ENCODE measurements at places on chromosomes 13 and 19.

GRCh38 chr19:19490214-19490968 is 25.0 kb downstream of the TSSK6 start:
- peak; percentile 83 for DNase-seq

DNA sequence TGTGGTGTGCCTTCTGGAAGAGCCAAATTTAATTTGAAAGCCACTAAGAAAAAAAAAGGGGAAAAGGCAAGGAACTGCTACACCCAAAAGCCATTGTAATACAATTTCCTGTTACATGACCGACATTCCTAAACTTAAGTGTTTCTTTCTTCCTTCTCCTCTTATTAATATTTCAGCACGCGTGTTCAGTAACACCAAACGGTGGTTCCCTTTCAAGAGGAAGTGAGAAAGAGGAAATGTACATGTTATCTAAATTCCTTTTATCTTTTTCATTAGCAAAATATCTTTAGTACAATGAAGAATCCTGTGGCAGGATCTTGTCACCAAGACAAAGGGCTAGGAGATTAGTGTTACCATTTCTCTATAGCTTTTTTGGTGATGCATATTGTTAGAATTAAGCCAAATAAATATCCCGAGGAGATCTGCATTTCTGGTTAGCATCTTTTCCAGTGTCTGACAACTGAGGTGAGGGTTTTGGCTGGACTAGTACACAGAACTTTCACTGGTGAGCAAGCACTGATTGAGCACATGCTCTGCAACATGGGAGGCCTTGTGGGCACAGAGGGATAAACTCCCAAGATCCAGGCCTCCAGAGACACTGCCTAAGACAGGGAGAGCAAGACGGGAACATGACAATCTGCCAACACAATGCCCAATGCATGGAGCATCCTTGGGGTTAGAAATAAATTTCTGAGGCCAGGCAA is 22.1 kb downstream of the LATS2 start:
- DNase-seq: no peak

DNA sequence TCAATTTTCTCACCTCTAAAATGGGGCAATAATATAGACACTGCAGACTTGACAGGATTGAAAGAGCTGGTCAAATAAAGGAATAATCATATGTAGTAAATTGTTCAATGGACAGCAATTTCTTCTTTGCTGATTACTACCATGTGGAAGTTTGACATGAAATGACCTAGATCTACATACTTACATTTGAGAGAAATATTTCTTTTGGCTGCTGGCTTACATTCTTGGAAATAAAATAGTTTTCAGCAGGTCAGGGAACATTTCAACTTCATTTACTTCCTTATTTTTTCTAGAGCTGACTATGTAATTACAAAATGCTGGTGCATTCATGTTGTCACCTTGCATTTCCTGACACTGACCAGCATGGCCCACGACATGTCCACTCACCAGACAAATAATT is 294.6 kb upstream of the MIR17HG start:
- no peak for DNase-seq

GRCh38 chr13:25732111-25732865 is 319.5 kb downstream of the SHISA2 start:
- peak; percentile 78 for DNase-seq

- DNase-seq: no peak
Measured at GRCh38 chr13:40120288-40120687, 464.8 kb downstream of the COG6 start.

DNA sequence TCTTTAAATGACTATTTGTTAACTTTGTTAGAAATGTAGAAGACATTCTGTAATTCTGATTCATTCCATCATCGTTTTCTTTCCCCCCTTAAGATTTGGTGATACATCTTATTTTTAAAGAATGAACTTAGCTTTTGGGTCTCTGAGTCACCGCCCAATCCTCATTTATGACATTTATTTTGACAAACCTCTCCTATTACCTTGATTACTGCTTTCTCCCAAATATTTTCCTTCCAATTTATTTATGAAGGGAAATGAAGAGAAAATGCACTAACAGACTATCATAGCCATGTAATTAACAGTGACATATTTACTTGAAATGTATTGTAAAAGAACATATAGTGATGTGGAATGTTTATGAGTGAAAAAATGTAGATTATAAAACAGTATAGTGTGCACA is 241.6 kb downstream of the DCLK1 start:
- no peak for DNase-seq

DNA sequence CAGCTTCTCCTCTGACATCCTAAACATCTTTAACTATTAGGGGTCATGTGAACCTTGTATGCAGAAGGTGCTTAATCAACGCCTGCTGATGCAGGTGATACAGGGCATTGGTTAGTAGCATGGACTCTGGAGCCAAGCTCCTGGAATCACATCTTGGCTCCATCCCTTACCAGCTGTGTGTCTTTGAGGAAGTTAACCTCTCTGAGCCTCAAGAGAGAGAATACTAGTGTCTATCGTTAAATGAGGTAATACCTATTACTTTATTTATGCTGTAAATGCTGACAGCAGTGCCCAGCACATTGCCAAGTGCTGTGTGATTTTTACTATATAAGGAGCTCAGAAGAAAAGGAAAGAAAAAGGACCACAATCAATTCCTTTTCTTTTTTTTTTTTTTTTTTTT is 11.2 kb upstream of the SELENOW start:
- no peak for DNase-seq

GRCh38 chr13:101845245-101846020 is 393.0 kb downstream of the ITGBL1 start:
- DNase-seq: peak; percentile 45

- DNase-seq: peak; percentile 8
Measured at GRCh38 chr13:48094404-48094780, 512 bp downstream of the MED4 start.

Data from EL (cell line).